ENCODE measurements at places on chromosomes 6 and 20. TPM values are rescaled to one million over a fixed set of nuclear protein-coding genes. Genes with fewer than 3 reads are reported as not detected.

Gene VIP
- total RNA-seq: not detected

Gene KCNK5
- total RNA-seq: 1.0 TPM

Gene SALL4
- total RNA-seq: 1.3 TPM

Gene TRIM40
- total RNA-seq: not detected

Gene ELOVL4
- 1.6 TPM for total RNA-seq

Gene EBF4
- total RNA-seq: 2.7 TPM

Gene WDR27
- total RNA-seq: 12.0 TPM

Gene PKIB
- total RNA-seq: 1.0 TPM

Gene NHLRC1
- total RNA-seq: 2.2 TPM

Gene LRRN4
- total RNA-seq: not detected

Gene LTA
- total RNA-seq: 0.10 TPM
